Fibroblast of lung (primary cell): ENCODE measurements at places on chromosomes 3 and 15.

DNA sequence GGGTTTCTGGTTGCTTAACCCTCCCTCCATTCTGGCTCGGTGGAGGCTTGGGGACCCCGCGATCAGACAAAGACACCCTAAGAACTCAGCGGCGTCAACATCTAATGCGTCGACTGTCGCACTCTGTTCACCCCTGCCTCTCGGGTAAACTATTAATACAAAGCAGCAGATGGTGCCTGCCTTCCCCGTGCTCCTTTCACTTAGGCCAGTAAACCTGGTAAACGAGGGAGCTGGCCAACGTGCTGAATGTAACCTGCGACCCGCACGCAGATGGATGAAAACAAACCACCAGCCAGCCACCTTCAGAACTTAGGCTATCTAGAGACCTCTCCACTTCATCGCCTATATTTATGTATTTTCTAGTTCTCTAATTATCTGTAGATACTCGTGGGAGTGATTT lies 848 bp upstream of the CADPS start:
- DNase-seq, result peak; percentile 52

- no peak for DNase-seq
These were observed 46.2 kb downstream of the CTDSPL start for GRCh38 chr3:37907906-37908305.

GRCh38 chr15:29558261-29558660 lies 264.0 kb downstream of the TJP1 start:
- no peak for DNase-seq

GRCh38 chr15:76199106-76200082 lies 111.9 kb downstream of the ETFA start:
- DNase-seq, result peak; percentile 71

DNA sequence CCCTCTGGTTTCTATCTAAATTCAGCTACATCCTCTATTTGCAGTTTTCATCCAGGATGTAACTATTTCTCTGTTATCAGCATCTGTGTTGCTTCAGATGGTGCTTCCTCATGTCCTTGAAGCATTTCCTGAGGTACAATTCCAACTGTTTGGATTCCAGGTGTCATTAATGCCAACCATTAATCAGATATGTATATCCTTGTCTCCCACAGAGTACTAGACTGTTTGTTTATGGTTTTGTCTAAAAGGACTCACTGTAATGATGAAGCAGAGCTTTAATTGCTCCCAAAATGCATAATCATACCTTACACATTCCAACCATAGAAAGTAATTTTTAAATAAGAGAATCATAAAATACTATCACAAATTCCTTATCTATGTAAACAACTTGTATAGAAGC lies 288.5 kb upstream of the MME start:
- DNase-seq, result no peak

DNA sequence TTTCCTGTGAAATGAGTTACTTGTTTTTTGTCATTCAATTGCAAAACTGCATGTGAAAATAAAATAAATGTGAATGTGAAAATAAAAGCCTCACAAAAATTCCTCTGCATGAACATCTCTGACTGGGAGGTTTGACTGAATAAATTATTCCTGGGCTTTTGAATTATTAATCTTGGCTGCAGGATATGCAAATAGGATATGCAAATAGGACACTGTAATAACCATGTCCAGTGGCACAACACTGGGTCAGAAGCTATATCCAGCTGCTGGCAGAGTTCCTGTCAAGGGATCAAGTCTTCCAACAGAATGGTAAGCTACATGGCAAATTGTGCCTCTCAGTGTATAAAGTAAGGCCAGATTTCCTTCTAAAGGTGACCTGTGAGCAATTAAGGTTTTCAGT lies at the start of gene SUCNR1:
SUCNR1 (plus strand) TSS at position 246 of the 400 bp plus-strand sequence. CDS start 6,250 bp downstream, outside the sequence.
- DNase-seq, result no peak

DNA sequence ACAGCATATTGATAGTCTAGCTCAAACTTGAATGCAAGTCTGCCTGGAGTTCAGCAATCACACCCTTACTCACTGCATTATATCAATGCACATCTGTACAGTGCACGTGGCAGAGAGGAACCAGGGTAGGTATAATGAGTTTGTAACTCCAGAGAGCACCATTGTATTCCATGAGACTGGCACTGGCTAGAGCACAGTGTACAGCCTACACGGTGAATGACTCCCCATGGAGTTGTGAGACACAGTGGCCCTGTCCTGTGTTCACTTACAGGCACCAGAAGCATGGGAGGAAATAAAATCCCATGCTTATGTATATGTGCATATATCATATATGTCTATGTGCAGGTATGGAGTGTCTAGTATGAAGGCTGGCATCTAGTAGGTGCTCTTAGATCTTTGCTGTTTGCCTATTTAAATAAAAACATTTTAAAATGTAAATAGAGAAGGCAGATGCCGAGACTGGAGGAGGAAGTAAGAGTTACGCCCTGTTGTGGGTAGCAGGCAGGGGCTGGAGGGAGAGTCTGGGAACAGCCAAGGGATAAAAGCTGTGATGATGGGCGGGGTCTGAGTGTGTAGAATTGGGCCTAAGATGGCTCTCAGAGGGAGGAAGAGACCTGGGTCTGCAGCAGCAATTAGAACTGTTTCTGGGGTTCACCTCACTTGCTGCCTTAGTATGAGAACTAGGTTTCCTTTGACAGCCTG lies 360.7 kb upstream of the ICE2 start:
- no peak for DNase-seq

DNA sequence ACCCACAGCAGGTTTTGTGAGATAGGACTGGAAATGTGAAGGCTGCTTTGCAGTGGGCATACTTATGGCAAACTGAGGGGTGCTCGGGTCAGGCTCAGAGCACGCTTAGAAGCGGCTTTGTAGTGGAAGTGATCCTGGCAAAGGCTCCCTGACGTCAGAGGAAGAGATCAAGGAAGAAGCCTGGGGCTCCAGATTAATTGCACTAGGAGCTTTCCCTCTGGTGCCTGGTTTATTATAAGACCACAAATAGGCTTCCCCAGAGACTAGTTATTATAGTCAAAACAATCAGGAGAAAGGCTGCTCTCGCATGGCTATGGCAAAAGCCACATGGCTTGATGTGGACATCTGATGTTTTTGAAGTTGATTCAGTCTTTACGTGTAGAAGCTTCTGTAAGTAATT lies 515.1 kb downstream of the GABRG3 start:
- no peak for DNase-seq

DNA sequence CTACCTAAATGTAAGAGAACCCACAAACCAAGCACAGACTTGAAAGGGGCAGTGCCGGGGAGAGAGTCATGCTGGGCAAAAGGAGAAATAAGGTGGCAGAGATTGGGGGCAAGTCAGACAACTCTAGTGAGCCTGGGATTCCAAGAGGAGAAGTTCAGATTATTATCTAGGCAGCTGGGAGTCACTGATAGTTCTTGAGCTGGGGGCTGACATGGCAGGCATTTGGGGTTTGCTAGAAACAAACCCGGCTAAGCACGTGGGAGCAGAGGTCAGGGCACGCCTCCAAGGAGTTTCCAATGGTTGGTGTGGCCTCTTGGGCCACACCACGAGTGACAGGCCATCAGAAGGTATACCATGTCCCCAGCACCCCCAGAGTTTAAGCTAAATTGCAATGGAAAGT lies 27.6 kb downstream of the SLC6A6 start:
- no peak for DNase-seq

GRCh38 chr3:97981886-97982285 lies 9.7 kb upstream of the RIOX2 start:
- DNase-seq, result peak; percentile 14

DNA sequence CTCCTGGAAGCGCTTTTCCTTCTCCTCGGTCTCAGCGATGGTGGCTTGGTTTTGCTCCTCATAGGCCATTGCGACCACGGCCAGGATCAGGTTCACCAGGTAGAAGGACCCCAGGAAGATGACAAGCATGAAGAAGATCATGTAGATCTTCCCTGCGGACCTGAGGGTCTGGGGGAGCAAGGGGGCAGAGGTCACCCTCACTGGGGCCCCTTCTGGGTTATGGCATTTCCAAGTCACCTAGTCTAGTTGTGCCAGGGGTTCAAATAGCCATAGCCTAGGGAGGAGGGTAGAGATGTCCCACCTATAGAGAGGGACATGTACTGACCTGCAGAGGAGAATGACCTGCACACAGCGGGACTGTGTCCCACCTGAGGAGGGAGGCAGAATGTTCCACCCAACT lies 43.5 kb downstream of the SCN5A start:
- DNase-seq, result no peak

- no peak for DNase-seq
These were observed 58.7 kb downstream of the CD200 start for GRCh38 chr3:112391648-112392047.

- no peak for DNase-seq
These were observed 617 bp upstream of the EOGT start for GRCh38 chr3:69014022-69014580.

- peak; percentile 46 for DNase-seq
These were observed 26.2 kb upstream of the IGF2BP2 start for GRCh38 chr3:185851046-185851445.

GRCh38 chr15:60883691-60884640 lies 345.1 kb downstream of the RORA start:
- no peak for DNase-seq

DNA sequence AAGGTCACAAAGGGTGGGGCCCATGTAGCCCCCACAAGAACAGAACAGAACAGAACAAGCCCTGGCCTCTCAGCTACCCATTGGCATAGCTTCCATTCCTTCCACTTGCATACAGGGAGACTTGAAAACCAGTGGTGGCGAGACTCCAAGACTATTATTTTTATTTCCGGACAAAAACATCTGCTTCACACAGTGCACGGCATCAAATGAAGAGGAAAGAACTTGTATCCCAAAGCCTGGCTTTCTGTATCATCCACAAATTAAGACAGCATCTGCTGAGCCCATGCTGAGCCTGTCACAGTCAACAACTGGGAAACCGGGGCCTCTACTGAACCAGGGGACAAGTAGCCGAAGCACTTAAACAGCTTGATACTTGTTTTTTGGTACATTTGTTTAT lies 56.0 kb downstream of the CLEC3B start:
- DNase-seq, result peak; percentile 62

GRCh38 chr3:68025189-68025588 lies 370.8 kb upstream of the SUCLG2 start:
- DNase-seq, result no peak

DNA sequence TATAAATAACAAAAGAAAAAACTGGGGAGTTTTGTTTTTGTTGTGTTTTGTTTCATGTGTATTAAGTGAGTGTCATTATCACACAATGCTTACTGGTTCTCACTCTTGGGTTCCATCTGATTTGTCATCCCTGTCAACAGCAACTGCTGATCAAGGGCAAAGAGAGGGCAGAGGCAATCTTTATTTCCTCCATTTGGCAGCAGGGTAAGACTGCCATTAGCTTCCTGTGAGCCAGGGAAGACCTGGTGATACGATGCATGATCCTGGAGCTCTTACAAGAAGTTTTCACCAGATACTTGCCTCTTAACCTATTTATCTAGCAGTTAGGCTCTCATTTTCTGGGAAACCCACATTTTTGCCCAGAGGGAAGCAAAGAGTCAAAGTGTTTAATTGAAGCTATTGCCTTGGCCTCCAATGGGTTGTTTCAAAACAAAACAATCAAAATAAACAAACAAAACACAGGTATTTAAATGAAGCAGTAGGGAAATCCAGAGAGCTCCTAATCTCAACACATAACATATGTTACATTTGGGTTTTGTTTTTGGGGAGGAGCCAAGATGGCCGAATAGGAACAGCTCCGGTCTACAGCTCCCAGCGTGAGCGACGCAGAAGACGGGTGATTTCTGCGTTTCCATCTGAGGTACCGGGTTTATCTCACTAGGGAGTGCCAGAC lies 529.8 kb downstream of the MAGI1 start:
- DNase-seq, result no peak

DNA sequence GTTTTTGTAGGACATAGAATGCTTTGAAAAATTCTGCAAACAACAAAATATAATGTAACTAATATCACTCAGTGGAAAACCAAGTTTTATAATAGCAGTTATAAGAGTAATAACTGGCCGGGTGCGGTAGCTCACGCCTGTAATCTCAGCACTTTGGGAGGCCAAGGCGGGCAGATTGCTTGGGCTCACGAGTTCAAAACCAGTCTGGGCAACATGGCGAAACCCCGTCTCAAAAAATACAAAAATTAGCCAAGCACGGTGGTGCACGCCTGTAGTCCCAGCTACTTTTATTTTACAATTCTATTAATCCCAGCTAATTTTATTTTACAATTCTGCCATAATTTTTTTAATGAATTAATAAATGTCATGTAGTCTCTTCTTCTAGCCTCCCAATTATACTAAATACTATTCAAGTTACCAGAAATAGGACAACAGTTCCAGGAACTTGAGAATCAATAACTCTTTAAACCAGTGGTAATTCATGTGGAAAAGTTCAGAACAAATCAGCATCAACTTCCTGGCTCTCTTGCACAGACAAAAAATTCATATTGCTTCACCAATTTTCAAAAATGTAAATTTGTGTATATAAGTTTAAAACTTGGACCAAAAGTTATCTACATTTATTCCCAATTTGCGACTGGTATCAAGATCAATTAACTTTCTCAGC lies 2.2 kb downstream of the DENND4A start:
- no peak for DNase-seq

DNA sequence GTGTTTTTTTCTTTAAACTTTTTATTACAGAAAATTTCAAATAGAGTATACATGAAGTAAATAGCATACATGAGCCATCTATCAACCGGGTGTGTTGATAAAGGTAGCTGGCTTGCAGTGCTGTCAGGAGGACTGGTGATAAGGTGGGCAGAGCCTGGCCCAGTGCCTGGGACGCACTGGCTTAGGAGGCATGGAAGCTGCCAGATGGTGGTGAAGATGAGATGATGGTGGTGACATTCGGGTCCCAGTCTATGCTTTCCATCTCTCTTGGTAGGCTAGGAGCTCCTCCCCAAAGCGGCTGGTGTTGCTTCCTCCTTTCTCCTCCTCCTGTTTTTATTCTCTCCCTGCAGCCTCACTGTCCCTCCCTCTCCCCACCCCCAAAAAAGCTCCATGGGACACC lies 101.7 kb downstream of the ADCY5 start:
- no peak for DNase-seq

DNA sequence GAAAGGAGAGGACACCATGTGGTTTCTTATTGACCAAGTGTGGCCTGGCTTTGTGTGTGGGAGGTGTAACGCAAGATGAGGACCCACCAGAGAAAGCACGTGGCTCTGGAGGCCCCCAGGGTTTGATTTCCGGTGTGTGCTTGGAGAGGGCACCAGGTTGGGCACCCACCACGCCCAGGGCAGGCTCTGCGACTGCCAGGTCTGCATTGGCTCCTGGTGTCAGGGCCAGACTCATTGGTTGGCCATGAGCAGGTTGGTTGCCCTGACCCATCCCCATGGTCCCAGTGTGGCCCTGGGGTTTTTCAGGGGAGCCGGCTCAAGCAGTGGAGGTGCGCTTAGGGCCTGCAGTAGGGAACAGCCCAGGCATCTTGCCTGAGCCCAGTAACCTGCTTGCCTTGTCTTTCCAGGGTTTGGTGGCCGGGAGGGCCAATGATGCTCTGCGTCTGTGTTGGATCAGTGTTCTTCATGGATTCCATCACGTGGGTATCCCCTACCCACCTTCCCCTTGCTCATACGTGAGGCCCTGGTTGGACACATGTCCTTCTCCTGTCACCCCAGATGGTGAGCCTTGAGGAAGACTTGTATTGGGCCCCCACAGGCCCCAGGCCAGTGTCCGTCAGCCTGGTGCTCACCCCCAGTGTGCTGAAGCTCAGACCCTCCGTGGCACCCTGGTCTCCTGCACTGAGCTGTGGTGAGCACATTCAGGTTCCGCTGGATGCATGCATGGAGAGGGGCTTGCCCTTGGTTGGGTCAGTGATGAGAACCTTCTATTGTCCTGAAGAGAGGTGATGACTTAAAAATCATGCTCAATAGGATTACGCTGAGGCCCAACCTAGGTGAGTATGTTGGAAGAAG lies 193.9 kb downstream of the UBE3A start:
- DNase-seq, result no peak
